Pulmonary artery endothelial cell (primary cell): ENCODE measurements at places on chromosomes 16 and 17.

- no peak for DNase-seq
Measured at GRCh38 chr17:2685696-2686095, 25.9 kb downstream of the CLUH start.

GRCh38 chr17:50749245-50749644, 18.1 kb downstream of the ANKRD40CL start:
- no peak for DNase-seq

GRCh38 chr17:18314059-18314730, 599 bp downstream of the TOP3A start:
- DNase-seq = no peak

DNA sequence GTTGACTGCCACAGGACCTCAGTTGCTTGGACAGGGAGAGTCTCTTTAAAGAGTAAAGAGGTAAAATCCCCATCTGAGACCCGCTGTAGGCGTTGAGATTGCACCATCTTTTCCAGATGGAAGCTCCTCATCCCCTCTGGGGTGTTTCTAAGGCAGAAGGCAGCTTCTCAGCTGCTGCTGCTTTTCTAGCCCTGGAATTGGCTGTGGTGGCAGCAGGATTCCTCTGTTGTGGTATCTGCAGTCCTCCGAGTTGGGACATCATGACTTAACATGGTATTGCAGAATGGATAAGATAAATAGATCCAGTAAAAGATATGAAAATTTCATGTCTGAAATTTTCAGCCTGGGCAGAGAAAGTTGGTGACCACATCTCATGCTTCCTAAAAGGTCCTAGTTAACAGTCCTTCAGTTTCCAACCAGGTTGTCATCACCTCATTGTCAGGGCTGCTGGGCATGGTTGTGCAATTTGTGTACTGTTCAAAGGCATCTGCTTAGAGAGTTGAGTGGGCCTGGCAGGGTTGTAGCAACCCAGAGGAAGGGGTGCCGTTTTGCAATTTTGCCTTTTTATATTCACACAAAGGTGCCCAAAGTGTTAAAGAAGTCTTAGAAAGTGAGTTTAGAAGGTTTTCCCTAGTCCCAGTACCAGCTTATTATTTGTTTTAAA, 150.4 kb downstream of the SPECC1 start:
- DNase-seq = no peak

- DNase-seq = no peak
Measured at GRCh38 chr16:9128346-9129342, 37.2 kb downstream of the HAPSTR1 start.

DNA sequence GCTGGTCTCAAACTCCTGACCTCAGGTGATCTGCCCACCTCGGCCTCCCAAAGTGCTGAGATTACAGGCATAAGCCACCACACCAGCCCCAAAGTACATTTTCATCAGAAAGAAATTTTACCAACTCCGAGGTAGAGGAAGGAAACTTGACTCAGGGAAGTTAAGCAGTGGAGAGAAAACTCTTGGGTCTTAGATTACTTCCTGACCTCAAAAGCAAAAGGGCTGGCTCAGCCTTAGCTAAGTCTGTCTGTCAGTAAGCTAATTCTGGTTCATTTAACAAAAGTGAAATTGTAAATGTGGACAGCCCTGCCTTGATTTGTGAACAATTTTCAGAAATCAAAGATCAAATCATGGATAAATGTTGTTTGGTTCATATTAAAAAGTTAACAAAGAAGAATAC, 30.6 kb downstream of the MAP2K6 start:
- peak; percentile 20 for DNase-seq

DNA sequence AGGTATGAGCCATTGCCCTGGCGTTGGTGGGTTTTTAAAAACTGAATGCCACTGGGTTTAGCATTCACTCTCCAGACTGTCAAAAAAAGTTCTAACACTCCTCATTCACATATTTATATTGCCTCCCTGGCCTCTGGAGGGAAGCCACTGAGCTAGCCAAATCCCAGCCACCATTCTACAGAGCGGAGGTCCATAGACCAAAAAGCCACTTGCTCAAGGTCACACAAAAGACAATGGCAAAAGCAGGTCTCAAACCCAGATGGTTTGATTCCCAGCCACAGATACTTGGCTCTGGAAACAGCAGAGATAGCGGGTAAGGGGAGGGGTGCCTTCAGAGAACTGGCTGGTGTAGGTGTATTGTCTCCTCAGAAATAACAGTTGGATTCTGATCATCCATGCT, 18.0 kb upstream of the CDIPT start:
- no peak for DNase-seq

DNA sequence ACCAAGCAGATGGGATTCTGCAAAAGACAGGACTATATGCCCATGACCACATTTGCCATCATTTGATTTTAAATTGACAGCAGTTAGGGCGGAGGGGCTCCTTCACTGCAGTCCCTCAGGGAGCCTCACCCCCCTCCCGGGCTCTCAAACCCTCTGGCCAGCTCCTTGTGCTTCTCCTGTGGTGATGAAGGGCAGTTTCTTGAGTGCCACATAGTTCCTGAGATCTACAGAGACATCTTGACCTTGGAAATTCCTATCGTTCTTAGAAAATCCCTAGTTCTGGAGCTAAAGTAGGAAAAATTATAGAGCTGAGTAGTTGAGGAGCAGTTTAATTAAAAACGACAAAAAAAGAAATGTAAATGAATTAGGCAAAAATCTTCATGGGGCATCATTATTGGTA, 231.5 kb downstream of the CCDC182 start:
- no peak for DNase-seq

DNA sequence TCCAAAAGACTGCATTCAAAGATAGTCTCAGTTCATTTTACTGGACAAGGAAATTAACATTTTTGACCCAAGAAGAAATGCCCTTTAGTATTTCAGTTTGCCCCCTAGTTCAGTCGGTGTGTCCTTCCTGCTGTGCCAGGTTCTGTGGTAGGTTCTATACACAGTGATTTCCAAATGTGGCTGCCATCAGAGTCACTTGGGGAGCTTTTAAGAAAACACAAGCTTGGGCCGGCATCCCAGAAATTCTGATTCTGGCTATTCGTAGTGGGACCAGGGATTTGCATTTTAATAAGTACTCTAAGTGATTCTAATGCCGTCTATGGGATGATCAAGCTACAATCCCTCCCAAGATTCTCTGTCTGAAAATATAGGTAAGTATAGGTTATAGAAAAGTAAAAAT, 10.2 kb downstream of the RSPRY1 start:
- no peak for DNase-seq

DNA sequence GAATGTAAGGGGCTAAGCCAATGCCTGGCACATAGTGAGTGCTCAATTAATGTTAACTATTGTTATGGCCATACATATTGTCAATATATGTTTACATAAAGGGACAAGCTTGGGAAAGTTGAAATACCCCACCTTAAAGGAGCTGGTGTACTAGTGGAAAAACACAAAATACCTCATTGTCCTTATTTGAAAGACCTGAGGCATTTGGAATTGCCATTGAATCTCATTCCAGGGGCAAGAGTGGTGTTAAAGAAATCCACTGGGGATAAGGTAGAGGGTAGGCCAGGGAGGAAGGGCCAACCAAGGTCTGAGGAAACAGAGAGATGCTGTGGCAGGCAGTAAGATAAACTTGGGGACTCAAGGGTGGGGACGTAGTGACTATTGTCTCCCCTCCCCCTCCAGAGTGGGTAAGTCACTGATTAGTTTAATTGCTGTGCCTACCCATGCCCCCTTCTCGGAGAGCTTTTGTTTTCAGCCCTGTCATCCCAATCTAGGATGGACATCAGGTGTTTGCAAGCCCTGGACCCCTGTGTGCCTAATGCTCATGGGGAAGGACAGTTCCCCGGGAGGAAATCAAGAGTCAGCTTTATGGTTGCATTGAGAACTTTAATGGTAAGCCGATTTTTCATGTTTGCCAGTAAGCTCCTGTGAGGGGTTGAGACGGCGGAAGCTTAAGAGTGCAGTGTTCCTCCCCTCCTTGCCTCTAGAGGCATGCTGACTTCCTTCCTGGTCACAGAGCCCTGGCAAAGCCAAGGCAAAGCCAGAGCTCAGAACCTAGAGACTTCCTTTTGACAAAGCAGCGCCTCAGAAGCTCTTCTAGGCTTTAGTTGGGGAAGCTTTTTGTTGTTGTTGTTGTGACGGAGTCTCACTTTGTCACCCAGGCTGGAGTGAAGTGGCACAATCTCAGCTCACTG, 2.5 kb upstream of the HEATR9 start:
- no peak for DNase-seq

DNA sequence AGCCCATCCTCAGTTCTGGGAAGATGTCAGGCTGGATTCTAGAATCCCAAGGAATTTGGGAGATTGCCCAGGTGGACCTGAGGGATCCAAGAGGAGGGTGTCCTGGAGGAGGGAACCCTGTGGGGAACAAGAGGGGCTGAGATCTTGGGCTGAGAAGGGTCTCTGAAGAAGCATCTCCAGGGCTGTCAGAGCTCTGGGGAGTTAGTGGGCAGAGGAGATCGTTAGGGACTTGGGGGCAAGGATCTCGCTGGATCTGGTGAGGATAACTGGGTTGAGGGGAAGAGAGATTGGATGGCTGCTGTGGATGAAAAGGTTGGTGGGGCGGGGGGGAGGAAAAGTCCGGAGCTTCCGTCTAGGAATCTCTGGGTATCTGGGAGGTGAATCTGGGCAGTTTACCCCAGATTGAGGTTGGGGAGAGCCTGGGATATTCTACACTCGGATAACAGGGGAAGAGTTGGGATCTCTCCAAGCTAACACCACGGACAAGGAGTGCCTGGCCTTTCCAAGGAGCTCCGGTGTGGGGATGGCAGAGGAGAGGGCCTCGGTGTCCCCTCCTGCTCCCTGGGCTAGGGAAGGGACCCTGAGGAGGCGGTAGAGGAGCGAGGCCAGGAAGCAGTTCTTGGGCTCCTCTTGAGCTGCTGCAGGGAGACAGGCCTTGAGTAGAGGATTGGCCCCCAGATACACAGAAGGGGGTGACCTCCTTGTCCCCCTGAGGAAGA, 1.7 kb downstream of the FBXL19 start:
- DNase-seq = no peak

- no peak for DNase-seq
Measured at GRCh38 chr16:8905168-8905762, 23.1 kb downstream of the LITAFD start.

DNA sequence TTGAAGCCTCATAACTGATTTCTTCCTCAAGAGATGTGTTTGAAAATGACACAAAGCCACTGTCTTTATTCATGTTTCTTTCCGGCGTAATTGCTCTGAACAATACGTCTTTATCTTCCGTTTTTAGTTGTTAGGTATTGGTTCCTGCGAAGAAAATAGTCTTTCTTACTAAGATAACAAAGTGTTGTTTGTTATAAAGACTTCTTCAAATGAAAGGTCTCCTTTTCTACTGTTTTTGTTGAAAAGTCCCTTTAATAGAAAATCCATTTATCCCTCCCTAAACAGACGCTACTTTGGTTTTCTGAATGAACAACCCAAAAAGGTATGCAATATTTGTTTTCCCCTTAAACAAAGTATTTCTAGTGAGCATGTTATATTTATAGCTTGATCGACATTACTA, 469.1 kb downstream of the KCNJ18 start:
- no peak for DNase-seq

GRCh38 chr17:37360632-37361031, 15.2 kb upstream of the C17orf78 start:
- no peak for DNase-seq

GRCh38 chr17:17786998-17787397, 49.8 kb downstream of the SREBF1 start:
- no peak for DNase-seq

DNA sequence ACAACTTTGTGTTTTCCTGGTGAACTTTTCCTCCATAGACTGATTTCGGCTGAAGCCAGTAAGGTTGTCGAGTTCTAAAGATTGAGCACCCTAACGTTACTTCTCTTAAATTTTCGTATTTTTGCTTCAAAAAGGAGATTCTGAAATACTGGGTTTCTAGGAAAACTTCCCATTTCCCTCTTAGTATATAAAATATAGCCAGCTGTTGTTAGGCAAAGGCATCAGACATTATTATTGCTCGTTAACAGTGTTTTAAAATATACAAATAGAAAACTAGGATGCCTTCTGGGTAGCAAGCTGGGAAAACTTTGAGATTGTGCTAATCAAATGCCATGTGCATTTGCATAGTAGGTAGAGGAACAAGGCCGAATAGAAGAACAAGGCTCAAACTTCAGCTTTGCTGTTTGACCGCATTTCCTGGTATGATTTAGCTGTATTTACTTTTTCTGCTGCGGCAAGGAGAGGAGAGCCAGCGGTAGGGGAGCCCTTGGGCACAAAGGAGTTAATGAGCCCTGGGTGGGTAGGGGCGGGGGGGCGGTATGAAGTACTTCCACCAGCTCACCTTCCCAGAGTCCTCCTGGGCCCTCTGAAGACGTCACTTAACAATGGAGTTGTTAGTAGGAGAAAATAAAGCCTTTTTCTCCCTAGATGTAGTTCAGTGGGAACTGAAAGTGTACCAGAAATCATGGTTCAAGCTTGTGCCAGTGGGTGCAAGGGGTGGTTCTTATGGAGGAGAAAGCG, 151.9 kb downstream of the MSI2 start:
- no peak for DNase-seq

DNA sequence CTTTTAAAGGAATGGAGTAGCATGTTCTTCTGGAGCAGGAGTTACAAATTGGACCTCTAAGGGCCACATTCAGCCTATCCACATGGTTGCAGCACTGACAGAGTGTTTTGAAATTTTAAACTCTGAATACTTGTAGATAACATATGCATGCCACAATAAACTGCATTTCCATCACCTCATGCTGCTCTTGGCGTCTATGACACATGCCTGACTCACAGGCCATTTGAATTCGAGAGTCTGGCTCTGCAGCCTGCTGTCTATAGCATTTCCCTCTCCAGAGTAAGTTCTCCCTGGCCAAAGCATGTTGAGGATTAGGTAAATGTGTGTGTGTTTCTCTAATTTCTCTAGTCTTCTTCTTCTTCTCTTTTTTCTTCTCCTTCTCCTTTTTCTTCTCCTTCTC, 28.7 kb upstream of the MYOCD start:
- no peak for DNase-seq

DNA sequence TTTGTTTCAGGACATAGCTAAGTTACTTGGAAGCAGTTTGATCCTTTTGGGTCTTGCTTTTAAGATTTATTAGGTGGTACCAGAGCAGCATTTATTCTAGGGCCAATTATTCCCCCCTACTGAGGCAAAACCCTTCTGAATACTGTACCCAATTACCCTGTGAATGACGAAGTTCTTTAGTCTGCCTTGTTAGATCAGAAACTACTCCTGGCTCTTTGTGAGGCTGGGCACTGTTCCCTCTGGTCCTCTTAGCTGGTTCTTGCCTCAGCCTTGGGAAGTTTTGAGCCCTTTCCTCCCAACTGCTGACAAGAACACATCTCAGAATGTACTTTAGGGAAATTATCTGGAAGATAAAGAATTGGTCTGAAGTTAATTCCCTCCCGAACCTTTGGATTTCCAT, 115.6 kb downstream of the CDK5R1 start:
- DNase-seq = no peak

DNA sequence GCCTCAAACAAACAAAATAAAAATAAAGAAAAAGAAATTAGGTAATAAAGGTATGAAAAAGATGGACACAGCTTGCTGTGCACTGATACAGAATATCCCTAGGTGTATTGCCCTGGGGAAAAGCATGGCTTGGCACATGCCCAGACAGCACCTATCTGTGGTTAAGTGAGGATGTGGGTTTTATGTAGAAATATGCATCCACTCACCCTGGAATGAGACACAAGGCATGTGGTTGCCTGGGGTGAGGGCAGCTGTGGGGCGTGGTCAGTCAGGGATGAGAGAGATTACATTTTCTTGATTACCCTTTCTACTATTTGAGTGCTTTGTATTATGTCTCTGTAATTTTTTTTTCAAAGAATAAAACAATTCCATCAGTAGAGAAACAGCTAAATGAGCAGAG, 6.9 kb downstream of the PLLP start:
- DNase-seq = no peak

GRCh38 chr17:38925263-38925995, at the start of gene LASP1NB:
LASP1NB (plus strand) TSS chr17:38925614.
- DNase-seq = no peak

- DNase-seq = no peak
Measured at GRCh38 chr17:62780951-62781350, 27.2 kb downstream of the MARCHF10 start.
